ENCODE measurements at places on chromosomes 12 and 14.

- DNase-seq, result no peak
Observed at GRCh38 chr12:57611108-57611826, at the start of gene ARHGEF25. Gene ARHGEF25 (plus strand): TSS chr12:57611435. CDS start chr12:57611895, 460 bp downstream.

DNA sequence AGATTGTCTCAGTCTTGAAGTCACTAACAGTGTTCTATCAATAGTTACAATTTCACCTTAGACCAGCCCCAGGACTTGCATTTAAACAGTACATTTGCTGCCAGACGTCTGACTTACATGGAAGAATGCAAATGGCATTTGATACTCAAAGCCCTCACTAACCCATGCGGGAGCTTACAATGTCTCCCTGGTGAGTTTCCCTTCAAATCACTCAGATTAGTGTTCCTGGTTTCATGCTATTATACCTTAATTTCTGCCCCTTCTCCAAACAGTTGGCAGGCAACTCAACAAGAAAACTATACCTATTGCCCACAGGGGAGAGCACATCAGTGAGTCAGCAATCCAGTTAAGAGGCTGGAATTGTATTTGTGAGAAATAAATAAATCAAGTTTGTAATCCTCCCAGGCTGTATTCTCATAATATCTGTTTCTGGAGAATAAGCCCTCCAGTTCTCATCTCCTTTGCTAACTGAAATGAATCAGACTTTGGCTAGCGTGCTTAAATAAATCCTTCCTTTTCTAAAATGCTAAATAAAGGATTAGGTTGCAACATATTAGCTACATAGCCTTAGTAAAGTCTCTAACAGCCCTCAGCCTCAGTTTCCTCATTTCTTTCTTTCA is 23.7 kb downstream of the GSTZ1 start:
- DNase-seq, result no peak

DNA sequence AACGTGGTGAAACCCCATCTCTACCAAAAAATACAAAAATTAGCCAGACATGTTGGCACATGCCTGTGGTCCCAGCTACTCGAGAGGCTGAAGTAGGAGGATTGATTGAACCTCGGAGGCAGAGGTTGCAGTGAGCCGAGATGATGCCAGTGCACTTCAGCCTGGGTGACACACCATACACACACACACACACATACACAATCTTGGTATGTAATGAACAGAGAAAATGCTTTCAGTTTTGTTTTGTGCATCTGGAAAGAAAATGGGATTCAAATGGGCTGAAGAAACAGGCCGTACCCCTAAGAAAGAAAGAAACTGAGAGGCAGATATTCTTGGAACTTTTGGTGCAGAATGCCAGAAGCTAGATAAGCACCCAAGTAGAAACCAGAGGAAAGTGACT is 107.2 kb downstream of the PDE3A start:
- no peak for DNase-seq

DNA sequence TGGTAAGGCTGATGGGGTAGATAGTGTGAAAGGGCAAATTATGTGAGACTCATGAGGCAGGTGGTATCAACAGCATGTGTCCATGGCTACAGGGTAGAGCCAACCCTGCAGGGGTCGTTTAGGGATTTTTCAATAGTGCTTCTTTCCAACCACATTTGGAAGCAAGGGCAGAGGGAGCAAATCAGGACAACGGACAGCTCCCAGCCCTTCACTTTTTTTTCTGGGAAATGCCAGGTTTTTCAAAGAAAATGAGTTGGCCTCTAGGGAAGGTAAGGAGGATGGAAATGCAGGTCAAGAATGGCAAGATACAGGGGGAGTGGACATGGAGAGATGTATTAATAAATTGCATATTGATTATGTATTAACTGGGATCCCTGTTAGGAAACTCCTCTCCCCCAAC is 4.9 kb upstream of the CMA1 start:
- DNase-seq, result no peak

- no peak for DNase-seq
Observed at GRCh38 chr14:86790408-86791364, 1202.3 kb downstream of the GALC start.

DNA sequence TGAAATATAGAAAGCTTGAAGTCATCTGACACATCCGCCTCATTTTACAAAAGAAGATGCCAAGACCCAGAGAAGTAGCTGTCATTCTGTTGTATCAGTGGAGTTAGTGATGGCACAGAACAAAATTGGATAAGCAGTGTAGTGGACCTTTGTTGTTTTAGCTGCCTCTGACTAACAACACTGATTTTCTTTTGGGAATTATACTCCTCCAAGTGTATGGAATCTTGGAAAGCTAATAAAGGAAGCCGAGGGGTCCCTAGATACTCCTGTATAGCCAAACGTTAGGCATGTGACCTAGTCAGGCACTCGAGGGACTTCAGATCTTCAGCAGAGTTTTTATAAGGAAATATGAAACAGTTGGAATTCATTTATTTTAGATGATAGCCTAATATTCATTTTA is 94.5 kb downstream of the OTOGL start:
- DNase-seq, result no peak

DNA sequence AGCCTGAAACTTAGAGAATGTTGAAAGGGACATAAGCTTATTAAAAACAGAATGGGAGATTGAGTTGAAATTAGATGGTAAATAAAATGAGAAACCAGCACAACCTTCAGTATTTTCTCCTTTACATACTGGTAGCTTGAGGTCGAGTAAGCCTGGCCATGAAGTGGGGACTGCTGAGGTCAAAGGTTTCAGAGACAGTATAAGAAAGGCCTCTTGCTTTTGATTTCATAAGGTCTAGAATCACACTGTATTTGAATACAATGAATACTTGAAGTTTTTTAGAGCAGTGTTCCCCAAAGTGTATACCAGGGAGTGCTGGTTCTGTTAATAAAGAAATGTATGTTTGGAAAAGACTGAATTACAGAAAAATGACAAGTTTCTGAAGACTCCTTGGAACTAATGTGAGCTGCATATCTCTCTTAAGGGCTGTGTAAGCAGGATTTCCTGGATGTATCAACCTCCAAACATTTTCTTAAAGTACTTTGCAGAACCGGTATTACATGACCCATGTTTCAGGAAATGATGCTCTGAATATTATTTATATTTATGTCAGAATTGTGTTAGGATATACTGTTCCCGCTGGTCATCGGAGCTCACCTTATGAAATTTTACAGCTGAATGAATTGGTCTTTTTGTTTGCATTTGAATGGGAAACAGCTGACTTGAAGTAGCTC is 85.0 kb downstream of the AKAP6 start:
- DNase-seq, result no peak

- no peak for DNase-seq
Observed at GRCh38 chr12:44459569-44459968, 416.5 kb downstream of the NELL2 start.

DNA sequence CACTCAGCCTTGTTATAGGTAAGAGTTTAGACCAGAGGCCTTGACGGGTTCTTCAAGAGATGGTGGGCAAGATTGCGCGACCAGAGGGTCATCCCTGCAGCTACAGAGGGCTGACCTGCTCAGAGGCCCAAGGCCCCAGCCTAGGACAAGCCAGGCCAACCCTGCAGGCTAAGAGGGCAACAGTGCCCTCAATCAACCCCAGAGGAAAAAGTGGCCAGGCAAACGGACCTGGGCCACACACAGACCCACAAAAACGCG is 1.3 kb downstream of the SSH1 start:
- DNase-seq, result no peak

- no peak for DNase-seq
Observed at GRCh38 chr14:50865391-50866076, 6.3 kb upstream of the ABHD12B start.

GRCh38 chr14:59130462-59130861 is 58.0 kb upstream of the DAAM1 start:
- no peak for DNase-seq

GRCh38 chr14:105853089-105853906 is 326.9 kb downstream of the TMEM121 start:
- no peak for DNase-seq

DNA sequence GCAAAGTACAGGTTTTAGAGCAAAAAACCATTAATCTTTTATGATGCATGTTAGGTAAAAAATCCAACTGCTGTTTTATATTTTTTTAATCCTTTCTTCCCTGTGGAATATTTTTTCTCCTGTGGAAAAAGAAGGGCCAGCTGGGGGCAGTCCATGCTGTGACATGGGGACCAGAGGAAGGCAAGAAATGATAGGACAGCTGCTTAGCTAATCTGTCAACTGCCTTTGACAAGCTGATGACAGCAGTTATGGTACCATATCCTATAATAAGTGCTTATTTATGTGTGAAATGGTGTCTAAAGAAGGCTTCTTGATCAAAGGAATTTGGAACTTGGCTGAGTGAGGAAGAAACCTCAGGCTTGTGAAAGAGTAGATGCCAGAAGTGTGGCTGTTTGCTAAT is 452.4 kb upstream of the NOVA1 start:
- DNase-seq, result no peak

- no peak for DNase-seq
Observed at GRCh38 chr12:112964067-112964670, 14.2 kb upstream of the OAS2 start.

DNA sequence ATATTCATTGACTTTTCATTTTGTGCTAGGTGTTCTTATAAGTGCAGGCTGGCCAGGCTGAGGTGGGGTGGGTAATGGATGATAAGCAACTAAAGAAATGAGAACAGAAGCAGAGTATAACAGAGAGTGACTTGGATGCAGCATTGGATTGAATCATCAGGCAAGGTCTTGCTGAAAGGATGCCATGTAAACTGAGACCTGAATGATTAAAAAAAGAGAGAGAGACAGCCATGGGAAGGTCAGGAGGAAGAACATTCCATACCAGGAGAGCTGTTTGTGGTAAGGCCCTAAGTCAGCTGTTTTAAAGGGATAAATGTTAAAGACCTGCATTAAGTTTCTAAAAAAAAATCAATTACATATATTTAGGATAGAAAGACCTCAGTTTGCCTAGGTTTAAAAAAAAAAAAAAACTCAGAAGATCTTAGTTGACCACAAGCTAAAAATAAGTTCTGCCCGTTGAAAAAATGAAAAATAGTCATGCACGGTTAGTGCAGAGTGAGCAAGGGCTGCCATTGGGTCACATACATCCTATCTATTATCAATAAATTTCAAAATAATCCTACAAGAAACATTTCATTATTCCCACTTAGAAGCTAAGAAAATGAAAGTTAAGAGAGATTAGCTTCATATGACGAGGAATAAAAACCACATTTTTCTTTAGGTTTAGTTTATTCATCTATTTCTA is 37.2 kb downstream of the IFNG start:
- DNase-seq, result no peak

DNA sequence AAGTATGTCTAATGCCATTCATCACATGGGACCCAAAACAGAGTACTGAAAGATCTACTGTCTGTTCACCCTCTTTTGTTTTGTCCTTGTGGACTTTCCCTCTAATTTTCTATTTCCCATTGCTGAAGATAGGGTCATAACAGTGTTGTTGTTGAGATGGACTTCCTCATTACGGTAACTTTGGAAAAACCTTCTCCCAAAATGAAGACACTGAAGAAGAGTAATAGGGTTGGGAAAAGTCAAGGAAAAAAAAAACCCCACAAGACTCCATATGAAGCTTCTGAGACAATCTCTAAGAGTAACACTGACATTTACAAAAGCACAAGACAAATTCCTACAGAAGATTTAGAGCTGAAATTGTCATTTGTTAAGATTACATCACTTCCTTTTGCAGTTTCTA is 36.7 kb downstream of the EXOC5 start:
- no peak for DNase-seq

DNA sequence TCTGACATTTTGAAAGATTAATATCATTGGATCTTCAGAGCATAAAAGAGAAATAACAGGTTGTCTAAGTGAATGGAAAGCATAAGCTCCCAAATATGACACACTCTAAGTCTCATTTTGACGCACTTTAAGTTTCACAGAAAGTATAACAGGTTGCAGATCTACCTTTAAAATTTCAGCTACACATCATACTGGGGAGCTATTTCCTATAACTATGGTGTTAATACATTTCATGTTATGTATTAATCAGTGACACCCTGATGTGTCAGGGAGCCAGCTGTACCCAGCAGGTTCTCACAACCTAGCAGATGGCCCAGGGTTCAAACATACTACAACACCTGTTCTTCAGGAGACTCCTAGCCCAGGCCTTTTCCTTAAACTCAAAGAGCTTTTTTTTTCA is 31.1 kb upstream of the TMX1 start:
- no peak for DNase-seq

DNA sequence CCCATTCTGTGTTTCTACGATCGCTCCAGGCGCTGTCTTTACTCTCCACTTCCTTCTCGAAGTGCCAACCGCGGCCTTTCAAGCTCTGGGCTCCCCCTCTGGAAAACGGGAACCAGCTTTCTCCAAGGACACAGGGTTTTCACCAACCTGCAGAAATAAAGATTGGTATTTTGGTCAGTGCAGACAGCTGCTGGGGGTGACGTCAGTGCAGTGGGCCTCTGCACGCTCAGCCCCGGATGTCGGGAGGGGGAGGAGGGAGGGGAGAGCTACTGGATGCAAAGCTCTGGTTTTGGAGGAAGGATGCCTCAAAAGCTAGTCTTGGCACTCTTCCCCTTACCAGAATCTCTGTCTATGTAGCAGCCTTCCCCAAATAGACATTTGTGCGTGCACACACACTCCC is 19.9 kb downstream of the HRK start:
- DNase-seq, result no peak

GRCh38 chr14:81485372-81485771 is 48.3 kb downstream of the SEL1L start:
- no peak for DNase-seq

- no peak for DNase-seq
Observed at GRCh38 chr12:56634242-56634836, 4.2 kb upstream of the BAZ2A start.

- no peak for DNase-seq
Observed at GRCh38 chr12:101859664-101860607, 17.4 kb upstream of the DRAM1 start.

- no peak for DNase-seq
Observed at GRCh38 chr12:107929436-107929835, 154.9 kb downstream of the ASCL4 start.

- no peak for DNase-seq
Observed at GRCh38 chr12:7656121-7656520, 9.6 kb downstream of the APOBEC1 start.

DNA sequence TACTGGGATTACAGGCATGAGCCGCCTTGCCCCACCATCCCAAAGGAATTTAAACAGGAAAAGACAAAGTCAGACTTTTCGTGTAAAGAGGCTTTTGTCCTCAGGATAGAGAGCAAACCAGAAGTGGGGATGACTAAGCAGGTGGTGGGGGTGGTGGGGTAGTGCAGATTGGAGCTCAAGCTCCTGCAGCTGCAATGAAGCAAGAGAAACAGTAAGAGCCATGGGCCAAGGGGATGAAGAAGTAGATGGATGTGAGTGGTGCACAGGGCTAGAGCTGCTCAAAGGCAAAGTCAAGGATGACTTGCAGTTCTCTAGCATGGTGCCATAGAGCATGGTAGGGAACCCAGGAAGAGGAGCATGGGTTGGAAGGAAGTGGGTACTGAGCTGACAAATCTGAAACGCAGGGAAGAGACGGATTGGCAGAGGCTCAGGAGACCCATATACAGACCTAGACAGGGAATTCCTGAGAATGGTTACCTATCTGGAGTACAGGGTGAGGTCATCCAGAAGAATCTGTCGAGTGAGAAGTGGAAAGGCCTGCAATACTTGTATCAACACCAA is 11.4 kb upstream of the RNF34 start:
- DNase-seq, result no peak

GRCh38 chr12:45768194-45768593 is 38.7 kb downstream of the ARID2 start:
- DNase-seq, result no peak

GRCh38 chr12:47795121-47795813 is 22.2 kb downstream of the SLC48A1 start:
- DNase-seq, result no peak

- DNase-seq, result no peak
Observed at GRCh38 chr14:35234012-35234805, 58.0 kb upstream of the PSMA6 start.
